Urinary bladder (tissue), 4 donors: ENCODE measurements at places on chromosomes 16 and 17. TPM values are rescaled to one million over a fixed set of nuclear protein-coding genes. Genes with fewer than 3 reads are reported as not detected.

- DNase-seq, result no peak
These were observed 278.6 kb upstream of the RPL38 start for GRCh38 chr17:73924909-73925186.

DNA sequence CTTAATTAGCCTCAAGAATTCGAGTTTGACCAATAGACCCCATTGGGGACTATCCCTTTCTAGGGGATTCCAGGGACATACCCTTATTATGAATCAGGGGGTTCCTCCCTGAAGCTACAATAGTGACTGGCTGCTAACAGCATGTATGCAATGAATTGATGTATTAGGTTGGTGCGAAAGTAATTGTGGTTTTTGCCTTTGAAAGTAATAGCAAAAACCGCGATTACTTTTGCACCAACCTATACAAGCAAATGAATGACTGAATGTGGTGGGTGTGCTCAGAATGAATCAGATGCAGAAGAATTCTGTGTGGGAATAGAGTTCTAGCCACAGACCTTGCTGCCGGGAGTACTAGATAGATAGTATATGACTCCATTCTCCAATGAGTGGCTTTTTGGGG, 76.7 kb downstream of the HLF start:
- no peak for DNase-seq

GRCh38 chr16:58086381-58087208, 42.6 kb downstream of the CFAP20 start:
- no peak for DNase-seq

The NLRC3 gene
- total RNA-seq, result 1.2 TPM

GRCh38 chr17:73309727-73310596, 1.8 kb downstream of the CDC42EP4 start:
- DNase-seq, result no peak

GRCh38 chr17:632560-632959, 82.1 kb downstream of the VPS53 start:
- no peak for DNase-seq

The PRSS8 gene
- 1.6 TPM for total RNA-seq

- no peak for DNase-seq
These were observed 5.5 kb downstream of the GAST start for GRCh38 chr17:41717408-41718286.

The VAT1L gene
- 33.2 TPM for total RNA-seq

DNA sequence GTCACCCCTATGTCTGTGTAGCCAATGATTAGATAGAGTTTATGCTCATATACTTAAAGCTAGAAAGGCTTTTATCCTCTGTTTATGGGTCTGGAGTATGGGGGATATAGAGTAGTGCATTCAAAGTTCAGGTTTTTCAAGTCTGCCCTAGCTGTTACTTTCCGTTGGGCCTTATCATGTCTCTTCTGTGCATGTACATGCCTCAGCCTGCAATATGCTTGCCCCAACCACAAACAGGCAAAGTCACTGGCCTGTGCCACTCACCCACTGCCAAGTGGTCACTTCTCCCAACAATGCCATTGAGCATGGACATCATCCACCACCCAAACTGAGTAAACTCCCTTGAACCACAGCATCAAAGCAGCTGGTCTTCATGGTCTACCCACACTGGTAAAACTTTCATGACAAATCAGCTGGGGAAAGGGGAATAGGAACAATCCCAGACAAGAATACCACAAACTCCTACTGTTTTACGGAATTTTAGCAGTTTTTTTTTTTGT, 70.3 kb upstream of the C17orf78 start:
- DNase-seq, result no peak

The CLDN6 gene
- not detected for total RNA-seq

DNA sequence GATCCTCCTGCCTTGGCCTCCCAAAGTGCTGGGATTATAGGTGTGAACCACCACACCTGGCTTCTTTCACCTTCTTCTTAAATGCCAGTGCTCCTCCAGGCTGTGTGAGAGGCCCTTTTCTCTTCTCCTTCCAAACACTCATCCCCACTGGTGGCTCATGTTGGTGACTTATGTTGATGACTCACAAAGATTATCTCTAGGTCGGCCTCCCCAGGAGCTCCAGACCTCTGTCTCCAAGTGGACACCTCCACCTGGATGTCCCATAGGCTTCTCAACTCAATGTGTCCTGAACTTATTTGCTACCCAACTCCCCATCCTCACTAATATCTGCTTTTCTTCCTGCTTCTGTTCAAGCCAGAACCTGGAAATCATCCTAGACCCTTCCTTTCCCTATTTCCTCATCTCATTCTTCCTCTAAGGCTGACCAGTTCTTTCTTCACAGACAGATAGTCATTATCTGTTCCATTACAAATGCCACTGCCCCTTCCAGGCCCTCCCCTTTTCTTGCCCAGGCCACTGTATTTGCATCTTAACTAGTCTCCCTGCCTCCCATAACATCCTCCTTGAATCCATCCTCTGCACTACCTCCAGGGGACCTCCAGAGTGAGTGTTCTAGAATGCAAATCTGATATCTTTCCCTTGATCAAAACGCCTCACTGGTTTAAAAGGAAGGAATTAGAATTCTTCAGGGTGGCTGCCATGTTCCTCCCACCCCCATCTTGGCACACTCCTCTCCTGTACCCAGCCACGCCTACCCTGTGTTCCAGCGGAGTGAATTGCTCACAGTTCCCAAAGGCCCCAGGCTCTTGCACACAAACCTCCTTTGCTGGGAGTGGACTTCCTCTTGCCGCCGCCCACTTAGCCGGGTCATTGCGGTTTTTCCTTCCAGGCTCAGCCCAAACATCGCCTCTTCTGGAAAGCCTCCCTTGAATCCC, 34.8 kb upstream of the FBXO47 start:
- no peak for DNase-seq

GRCh38 chr17:58680038-58680369, 11.8 kb downstream of the TEX14 start:
- no peak for DNase-seq

The VMO1 gene
- total RNA-seq, result 0.95 TPM

DNA sequence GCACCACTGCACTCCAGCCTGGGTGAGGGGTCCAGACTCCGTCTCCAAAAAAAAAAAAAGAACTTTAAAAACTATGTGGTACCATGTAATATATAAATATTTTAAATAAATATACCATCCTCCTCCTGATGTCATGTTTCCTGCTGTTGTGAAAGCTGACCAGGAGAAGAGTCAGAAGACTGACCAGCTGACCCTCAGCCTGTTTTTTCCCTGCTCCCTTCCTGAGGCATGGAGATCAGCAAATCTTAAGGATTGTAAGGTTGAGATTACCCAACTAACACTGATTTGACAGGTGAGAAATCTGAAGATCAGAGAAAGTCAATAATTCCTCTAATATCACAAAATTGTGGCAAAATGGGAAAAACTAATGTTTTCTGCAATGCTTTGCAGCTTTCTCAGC, 18.1 kb downstream of the NCOR1 start:
- DNase-seq, result no peak

DNA sequence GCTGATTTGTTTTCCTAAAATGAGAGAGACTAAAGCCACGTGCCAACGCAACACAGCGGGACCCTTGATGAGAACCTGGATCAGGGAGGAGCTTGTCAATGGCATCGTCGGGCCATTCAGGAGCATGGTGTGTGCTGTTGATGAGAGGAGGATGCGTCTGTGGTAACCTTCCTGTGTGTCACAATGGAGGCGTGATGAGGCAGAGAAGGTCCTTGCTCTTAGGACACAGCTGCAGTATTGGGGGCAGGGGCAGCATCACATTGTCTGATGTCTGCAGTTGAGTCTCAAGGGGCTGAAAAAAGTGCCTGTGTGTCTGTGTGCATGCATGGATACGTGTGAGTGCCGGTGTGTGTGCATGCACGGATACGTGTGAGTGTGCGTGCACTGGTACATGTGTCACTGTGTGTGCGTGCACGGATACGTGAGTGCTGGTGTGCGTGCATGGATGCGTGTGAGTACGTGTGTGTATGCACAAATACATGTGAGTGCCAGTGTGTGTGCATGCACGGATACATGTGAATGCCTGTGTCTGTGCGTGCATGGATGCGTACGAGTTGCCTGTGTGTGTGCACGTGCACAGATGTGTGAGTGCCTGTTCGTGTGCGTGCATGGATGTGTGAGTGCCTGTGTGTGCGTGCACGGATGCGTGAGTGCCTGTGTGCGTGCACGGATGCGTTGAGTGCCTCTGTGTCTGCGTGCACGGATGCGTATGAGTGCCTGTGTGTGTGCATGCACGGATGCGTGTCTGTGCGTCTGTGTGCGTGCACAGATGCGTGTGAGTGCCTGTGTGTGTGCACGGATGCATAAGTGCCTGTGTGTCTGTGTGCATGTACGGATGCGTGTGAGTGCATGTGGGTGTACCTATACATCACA, 39.3 kb downstream of the BAIAP2 start:
- DNase-seq, result no peak

DNA sequence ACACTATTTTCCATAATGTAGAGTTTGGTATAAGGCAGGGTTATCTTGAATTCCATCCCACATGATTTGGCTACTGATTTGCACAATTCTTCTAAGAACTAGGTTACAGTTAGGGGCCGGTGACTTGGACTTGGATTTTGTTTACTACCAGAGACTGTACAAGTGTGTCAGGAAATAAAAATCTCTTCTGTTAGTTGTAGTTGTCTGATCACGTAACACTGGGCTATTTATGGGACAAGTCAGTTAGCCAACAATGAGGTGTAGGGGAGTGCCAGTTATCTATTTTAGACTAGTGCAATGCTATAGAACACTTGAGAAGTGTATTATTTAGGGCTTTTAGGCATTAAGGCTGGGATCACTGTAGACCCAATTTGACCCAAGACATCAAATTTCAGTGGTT, 39.7 kb upstream of the GHDC start:
- no peak for DNase-seq

DNA sequence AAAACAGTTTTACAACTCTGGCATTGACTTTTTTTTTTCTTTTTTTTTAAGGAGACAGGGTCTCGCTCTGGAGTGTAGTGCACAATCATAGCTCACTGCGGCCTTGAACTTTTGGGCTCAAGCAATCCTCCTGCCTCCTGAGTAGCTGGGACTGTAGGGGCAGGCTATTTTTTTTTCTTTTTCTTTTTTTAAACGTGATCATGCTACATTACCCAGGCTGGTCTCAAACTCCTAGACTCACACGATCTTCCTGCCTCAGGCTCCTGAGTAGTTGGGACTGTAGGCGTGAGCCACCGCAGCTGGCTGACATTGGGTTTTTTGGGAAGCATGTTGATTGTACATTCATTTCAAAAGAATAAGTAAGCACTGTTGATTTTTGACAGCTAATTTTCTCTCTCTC, 32.1 kb downstream of the TNRC6A start:
- DNase-seq, result no peak

- DNase-seq, result no peak
These were observed 88.7 kb downstream of the VMP1 start for GRCh38 chr17:59796138-59796537.

The GNAO1 gene
- 4.7 TPM for total RNA-seq

DNA sequence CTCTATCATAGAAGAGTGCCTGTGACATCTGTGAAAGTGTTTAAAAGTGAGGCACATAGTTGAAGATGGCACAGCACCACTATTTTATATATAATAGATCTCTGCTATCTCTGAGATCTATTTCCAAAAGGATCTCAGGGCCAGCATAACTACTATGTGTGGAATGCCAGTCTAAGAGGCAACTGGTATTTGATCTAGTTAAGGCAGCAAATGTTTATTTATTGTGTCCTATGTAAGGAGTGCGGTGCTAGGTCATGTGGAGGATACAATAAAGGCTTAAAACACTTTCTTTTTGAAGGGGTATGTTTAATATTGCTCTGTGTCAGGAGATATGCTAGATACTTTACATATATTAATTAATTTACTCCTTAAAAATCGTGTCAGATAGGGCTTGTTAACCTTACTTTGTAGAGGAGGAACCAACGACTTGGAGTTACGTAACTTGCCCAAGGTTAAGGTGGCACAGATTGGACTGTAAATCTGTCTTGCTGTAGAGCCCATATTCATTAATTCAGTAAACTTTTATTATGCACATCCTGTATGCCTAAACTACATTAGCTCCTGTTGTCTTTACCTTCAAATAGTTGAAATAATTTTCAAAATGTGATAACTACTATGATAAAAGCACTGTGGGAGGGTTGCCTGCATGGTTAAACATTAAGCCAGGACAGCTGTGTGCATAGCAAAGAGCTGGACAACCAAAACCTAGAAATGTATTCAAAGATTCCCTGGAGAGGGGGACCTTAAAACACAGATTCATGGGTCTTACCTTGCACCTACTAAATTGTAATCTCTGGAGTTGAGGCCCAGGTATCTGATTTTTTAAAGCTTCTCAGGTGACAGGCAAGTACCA, 83.3 kb downstream of the NLK start:
- no peak for DNase-seq

DNA sequence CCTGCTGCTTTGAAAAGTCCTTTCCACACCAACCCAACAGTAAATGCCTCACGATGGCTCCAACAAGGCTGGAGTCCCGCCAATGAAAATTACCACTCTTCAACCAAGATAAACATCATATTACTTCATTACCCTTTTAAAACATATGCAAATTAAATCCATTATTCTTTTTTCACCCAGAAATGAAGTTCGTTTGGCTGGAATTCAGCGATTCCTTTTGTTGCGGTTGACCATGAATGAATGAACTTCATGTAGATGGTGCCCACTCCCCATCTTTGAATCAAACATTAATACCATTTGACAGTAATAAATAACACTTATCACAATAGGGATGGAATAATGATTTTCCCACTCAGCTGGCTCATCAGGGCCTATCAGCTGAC, 211.5 kb upstream of the TOX3 start:
- DNase-seq, result no peak

DNA sequence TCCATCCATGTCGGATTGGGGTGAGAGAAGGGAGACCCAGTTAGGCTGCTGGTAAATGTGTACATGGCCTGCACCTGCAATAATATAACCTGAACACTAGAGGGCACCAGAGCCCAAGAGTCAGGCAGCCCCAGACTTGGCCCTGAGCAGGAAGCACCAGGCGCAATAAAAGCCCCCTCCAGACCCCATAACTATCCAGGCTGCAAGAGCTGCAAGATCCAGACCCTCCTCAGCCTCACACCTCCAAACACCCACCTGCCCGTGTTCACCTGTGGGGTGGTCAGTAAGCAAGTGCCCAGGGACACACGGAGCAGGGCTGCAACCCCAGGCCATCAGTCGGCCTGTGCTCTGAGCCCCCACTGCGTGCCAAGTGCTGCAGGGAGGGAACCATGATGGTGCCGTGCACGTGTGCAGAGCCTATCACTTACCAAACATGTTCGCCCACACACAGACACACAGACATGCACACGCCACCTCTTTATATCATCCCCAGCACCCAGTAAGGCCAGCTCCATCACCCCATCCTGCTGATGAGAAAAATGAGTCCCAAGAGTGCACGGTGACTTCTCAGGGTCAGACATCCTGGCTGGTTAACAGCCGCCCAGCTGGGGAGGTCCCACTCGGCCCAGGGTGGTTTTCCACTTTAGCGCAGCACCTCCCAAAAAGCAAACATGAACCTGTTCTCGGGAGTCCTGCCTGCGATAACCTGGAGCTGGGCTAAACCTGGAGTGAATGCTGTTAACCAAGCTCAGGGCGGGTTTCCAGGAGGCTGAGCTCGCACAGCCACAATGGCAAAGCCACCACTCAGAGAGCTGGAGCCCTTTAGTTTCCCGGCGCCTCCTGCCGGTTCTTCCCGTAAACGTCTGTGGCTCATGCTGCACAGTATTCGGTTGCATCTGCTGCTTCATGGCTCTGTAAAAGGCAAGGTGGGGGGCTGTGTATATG, 439.8 kb downstream of the SOX9 start:
- no peak for DNase-seq

- DNase-seq, result no peak
These were observed 168.0 kb upstream of the NOG start for GRCh38 chr17:56425483-56425882.
